ENCODE measurements at places on chromosomes 1 and 21. TPM values are rescaled to one million over a fixed set of nuclear protein-coding genes. Genes with fewer than 3 reads are reported as not detected.

DNA sequence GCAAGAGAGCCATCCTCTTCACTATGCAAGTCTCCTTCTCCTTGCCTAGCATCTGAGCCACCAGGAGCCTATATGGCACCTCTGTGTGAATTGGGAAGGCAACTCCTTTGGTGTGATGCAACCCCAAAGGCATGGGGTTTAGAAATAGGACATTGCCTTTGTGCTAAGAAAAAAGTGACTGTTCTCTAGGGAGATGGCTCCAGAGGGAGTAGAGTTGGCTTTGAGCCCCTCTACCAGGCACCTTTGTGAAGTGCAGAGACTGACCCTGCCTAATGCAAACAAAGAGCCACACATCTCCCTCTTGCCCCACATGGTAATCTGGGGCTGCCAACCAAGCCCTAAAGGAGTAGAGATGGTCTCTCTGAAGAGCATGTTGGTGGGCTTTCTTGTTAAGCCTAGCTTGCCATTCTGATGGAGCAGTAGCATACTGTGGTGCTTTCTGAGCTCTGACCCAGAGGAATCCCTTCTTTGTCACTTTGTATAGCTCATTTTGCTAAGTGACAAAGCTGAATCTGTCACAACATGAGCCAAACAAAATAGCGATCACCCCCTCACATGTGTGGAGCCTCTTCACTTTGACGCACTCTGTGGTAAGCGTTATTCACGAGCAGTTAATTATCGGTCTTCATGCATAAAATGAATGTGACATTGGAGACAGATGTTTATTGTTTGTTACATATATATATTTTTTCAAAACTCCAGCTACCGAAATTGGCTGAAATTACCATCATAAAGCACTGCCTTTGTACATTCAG is 74.4 kb downstream of the RWDD3 start:
- no peak for DNase-seq

DNA sequence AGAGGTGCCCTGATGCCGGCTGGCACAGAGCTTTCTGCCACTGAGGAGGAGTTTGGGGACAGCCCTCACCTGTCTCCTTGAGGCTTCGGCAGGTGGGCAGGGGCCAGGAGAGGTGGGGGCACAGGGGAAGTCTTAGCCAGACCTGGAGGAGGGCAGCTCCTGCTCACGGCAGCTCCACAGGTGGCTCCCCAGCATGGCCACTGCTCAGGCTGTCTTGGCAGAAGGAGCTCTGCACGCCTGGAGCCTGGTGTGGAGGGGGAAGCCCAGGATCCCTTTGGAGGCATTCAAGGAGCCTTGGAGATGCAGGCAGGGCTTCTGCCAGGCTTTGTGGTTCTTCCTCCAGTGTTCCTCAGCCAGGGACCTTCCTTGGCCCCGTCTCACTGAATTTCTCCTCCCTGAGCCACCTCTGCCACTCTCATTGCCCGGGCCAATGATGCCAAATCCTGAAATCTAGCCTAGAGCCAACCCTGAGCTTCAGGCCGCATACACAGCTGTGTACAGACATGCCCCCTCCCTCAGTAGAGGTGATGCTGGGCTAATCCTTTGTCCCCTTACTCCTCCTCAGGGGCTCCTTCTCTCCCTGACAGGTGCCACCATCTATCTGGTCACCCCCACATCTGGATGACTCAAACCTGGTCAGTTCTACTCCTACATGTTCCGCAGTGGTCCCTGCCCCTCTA is 251.8 kb upstream of the VAMP3 start:
- DNase-seq = no peak

HSPA6 gene
- 1.5 TPM for total RNA-seq

DNA sequence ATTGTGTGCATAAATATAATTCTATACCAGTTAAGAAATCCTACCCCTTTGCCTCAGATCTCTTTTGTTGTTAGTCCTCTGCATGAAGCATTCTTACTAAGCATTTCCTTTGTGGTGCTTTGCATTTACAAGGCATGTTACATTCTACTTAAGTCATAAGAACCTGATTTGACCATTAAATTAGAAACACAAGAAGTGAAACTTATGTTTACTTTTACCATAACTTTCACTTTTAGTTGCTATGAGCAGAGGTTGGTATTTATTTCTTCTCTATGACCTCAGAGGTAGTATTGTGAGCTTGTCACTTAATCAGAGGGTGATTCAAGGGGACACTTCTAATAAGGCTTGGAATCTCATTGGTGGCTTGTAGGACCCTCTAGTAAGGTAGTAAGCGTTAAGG is 9.0 kb downstream of the FAM20B start:
- peak; percentile 25 for DNase-seq

DNA sequence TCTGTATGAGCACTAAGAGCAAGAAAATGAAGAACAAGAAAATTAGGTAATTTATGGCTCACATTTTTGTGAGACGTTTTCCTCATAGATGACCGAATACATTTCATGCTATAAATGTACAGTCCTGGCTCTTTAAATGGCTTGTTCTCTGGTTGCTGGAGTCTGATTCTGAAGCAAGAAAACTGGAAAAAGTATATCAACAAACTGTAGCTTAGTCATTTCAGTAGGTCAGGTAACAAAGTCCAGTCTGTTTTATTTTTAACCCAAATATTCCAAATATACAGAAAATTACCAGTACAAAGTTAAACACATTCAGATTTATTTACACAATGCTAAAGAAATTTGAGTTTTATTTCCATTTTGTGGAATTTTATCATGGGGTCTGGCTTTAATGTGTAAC is 2.5 kb upstream of the MYBPHL start:
- DNase-seq = no peak

GRCh38 chr1:157198619-157199420 is 60.6 kb upstream of the ETV3 start:
- DNase-seq = no peak

GRCh38 chr1:85568660-85569059 is 11.9 kb upstream of the CCN1 start:
- DNase-seq = no peak

HES2 gene
- total RNA-seq = 0.13 TPM

CLCA1 gene
- not detected for total RNA-seq

DNA sequence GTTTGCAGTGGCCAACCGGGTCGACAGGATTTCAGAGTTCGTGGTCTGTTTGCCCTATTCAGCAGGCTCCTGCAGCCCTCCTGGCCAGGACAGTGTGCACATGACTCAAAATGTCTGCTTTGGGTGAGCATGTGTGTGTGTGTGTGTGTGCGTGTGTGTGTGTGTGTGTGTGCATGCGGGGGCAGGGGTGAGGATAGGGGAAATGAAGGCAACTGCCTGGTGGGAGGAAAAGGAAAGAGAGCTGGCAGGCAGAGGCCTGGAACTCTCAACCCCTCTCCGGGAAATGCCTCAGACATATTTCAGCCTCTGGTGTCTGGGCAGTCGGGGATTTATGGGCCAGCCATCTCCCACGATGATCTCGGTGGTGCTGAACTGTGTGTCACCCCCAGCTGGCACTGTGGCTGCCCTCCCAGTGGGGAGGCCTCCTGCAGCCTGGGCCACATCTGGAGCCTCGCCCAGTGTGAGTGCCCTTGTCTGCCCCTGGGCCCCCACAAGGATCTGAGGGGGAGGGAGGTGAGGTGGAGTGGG is 15.2 kb downstream of the CDCP2 start:
- DNase-seq = peak; percentile 24

DNA sequence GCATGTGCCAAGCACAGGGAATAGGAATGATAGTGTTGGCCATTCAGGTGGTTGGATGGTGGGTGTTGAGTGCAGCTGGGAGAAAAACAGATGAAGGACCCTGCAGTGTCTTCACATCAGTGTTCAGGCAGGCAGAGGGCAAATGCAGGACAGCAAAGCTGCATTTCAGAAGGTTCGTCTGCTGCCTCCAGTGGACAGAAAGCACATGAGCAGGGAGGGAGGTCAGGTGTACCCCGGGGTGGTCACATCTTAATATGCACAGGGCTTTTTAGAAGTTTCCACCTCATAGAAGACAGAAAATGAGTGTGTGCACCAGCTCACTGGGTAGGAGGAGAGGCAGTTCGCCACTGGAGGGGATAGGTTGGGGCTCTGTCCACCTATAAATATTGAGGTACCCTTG is 184.9 kb downstream of the SLC35F3 start:
- DNase-seq = no peak

DNA sequence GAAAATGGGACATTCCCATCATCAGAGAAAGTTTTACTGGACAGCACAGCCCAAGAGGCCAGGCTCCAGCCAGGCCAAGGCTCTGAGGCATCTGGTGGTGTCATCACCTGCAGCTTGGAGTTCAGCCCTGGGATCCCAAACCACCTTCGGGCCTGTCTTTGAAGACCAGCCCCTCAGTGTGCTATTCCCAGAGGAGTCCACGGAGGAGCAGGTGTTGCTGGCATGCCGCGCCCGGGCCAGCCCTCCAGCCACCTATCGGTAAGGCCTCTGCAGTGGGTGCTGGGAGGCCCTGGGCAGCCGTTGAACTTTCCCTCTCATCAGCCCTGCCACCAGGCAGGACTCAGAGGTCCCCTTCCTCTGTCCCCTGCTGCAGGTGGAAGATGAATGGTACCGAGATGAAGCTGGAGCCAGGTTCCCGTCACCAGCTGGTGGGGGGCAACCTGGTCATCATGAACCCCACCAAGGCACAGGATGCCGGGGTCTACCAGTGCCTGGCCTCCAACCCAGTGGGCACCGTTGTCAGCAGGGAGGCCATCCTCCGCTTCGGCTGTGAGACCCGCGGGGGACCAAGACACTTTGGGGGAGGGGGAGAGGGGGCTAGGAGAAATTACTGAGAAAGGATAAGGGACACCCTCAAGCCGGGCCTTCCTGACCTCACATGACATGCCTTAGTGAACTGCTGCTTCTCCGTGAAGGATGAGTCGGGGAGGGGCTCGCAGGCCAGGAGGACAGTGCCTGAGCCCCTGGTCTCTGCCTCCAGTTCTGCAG is 15.0 kb downstream of the CNTN2 start:
- DNase-seq = no peak

HES3 gene
- total RNA-seq = not detected
